Activated naive CD8-positive, alpha-beta T cell treated with anti-CD3 and anti-CD28 coated beads, Interleukin-2, amount 50 U/mL, for 24 hours (primary cell): ENCODE measurements at places on chromosomes 16 and 17.

DNA sequence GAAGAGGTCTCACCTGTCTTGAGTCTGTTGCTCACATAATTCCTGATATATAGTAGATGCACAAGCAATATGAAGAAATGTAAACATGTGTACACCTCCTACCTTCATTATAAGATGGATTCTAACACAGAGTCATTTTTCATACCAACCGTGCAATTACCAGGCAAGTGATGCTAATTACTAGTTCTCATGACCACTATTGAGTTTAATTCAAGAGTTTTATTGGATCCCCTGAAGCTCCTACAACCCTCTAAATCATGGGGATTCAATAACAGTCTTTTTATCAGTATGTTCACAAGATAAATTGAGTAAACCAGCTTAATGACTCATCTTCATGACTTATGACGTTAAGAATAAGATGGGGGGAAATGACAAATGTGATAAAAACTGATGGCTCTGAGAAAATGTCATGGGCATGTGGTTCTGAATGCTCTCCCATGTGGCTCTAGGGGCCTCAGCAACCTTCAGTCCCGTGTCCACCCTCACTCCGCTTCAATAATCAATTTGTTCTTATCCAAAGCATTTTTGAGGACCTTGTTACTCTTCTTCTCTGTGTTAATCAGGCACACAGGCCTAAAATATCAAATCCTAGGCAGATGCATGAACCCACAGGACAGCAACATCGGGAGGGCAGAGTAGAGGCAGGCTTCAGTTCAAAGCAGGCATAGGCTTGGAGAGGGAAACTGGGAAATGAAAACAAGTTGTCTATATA, 42.8 kb downstream of the PRAC1 start:
- H3K4me3 ChIP-seq: no peak overlapping the region
- H3K27ac ChIP-seq: no peak overlapping the region
- no peak for DNase-seq
- peaks cover 22% of the 10 kb centered on the region for H3K27me3 ChIP-seq

- H3K4me3 ChIP-seq: no peak overlapping the region
- no peak for DNase-seq
- no peak overlapping the region for H3K27ac ChIP-seq
- no peaks in the 10 kb centered on the region for H3K27me3 ChIP-seq
These were observed 242.0 kb downstream of the FTO start for GRCh38 chr16:53945996-53946395.

GRCh38 chr17:69218986-69219385, 9.6 kb downstream of the ABCA10 start:
- no peak overlapping the region for H3K27ac ChIP-seq
- H3K36me3 ChIP-seq: peaks cover 4% of the 10 kb centered on the region
- no peak overlapping the region for H3K4me3 ChIP-seq
- peaks cover 6% of the 10 kb centered on the region for H3K4me1 ChIP-seq

DNA sequence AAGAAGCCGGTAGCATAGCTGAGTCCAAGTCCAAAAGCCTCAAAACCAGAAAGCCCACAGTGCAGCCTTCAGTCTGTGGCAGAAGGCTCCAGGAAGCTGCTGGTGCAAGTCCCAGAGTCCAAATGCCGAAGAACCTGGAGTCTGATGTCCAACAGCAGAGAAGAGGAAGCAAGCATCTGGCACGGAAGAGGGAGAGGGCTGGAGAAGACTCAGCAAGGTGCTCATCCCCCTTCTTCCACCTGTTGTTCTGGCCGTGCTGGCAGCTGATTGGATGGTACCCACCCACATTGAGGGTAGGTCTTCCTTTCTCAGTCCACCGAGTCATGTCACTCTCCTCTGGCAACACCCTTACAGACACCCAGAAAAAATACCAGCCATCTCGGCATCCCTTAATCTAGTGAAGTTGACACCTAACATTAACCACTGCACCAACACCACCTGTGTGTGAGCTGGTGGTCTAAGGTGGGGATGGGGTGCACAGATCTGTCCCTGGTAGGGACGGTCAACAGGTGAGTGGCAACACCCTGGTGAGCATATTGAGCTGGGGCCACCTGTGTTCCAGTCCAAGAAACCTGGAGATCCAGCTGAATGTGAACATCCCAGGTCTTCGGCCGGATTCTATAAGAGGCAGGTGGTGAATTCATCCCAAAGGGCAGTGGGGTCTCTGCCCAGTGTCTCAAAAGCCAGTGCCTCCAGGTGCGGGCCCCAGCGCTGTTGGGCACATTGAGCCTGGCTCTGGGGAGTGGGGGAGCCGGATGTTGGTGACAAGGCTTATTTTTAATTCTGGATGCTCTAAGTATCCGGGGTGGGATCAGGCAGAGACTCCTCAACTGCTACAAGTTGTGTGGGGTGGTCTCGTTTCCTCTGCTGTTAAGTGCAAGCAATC, 9.8 kb downstream of the MIEF2 start:
- DNase-seq: no peak
- H3K4me3 ChIP-seq: no peak overlapping the region
- peaks cover 13% of the 10 kb centered on the region for H3K4me1 ChIP-seq
- peaks cover 13% of the 10 kb centered on the region for H3K36me3 ChIP-seq

DNA sequence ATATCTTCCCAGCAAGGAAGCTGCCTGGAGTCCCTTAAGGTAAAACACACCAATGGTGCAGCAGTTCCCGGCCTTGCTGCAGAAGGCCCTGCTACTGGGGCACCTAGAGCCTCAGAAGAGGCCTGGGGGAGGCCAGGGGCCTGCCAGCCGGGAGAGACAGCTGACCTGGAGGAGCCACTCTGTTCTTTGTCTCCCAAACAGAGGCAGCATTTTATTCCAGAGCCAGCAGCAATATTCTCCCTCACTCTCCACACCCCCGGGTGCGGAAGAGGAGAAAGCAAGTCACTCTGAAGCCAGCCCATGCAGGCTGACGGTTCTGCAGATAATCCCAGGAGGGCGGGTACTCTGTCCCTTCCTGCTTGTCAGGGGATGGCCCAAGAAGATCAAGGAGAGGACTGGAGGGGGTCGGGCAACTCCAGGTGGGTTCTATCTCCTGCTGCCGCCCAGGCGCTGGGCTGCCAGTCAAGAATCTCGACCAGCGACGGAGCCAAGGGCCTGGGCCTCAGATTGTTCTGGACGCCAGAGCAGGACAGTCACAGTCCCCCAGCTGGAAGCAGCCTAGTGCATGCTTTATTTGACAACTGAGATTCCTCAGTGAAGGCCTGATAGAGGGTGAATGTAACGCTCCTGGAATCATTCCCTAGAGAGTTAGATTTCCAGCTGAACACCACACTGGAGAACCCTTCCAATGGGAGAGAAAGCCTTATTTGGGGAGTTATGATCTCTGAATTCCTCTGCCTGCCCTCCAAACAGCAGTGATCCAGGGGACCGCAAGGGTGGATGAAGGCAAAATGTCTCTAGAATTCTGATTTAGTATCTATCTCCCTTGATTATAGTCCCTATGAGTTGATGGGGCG, 1.1 kb upstream of the KIFC3 start:
- H3K4me3 ChIP-seq: peak overlapping the region; percentile 84
- no peak for DNase-seq
- H3K4me1 ChIP-seq: peaks cover 42% of the 10 kb centered on the region
- H3K27me3 ChIP-seq: peaks cover 42% of the 10 kb centered on the region

GRCh38 chr16:49659356-49659755, 196.6 kb downstream of the ZNF423 start:
- H3K27ac ChIP-seq: no peak overlapping the region
- H3K4me3 ChIP-seq: no peak overlapping the region
- no peaks in the 10 kb centered on the region for H3K36me3 ChIP-seq
- H3K27me3 ChIP-seq: peaks cover 1% of the 10 kb centered on the region
- no peak for DNase-seq
- H3K4me1 ChIP-seq: no peaks in the 10 kb centered on the region

- no peak overlapping the region for H3K4me3 ChIP-seq
- no peak overlapping the region for H3K27ac ChIP-seq
- DNase-seq: no peak
- H3K36me3 ChIP-seq: no peaks in the 10 kb centered on the region
- H3K27me3 ChIP-seq: no peaks in the 10 kb centered on the region
- H3K4me1 ChIP-seq: peaks cover 19% of the 10 kb centered on the region
These were observed 16.6 kb upstream of the CYB5B start for GRCh38 chr16:69407702-69408323.

GRCh38 chr17:11029791-11030190, 191.9 kb upstream of the PIRT start:
- no peak for DNase-seq
- H3K27me3 ChIP-seq: no peaks in the 10 kb centered on the region
- H3K27ac ChIP-seq: no peak overlapping the region
- H3K36me3 ChIP-seq: no peaks in the 10 kb centered on the region
- no peak overlapping the region for H3K4me3 ChIP-seq

GRCh38 chr16:19135896-19136438, 22.2 kb downstream of the ITPRIPL2 start:
- no peak overlapping the region for H3K4me3 ChIP-seq
- H3K36me3 ChIP-seq: no peaks in the 10 kb centered on the region
- H3K27me3 ChIP-seq: peaks cover 14% of the 10 kb centered on the region
- H3K4me1 ChIP-seq: peaks cover 13% of the 10 kb centered on the region
- no peak for DNase-seq

DNA sequence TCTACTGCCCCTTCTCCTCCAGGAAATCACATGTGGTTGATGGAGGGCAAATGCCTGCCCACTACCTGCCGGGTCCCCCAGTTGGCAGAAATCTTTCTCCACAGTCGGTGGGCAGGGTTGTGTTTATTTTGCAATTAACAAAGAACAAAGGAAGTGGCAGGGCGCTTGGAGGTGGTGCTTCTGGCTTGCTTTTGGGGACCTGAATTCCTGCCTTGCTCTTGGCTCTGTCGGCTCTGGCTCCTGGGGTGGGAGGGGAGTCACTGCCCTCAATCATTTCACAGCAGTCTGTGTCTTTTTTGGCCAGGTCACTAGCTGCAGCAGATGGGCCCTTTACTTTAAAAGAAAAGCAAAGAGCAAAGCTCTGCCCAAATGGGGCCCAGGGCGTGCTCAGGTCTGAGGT, 69.2 kb downstream of the C16orf78 start:
- H3K4me3 ChIP-seq: no peak overlapping the region
- DNase-seq: no peak
- no peak overlapping the region for H3K27ac ChIP-seq
- no peaks in the 10 kb centered on the region for H3K36me3 ChIP-seq
- no peaks in the 10 kb centered on the region for H3K27me3 ChIP-seq

GRCh38 chr16:86145669-86146068, 246.7 kb downstream of the IRF8 start:
- H3K27me3 ChIP-seq: peaks cover 2% of the 10 kb centered on the region
- no peak for DNase-seq
- no peaks in the 10 kb centered on the region for H3K4me1 ChIP-seq
- H3K27ac ChIP-seq: no peak overlapping the region

- peaks cover 27% of the 10 kb centered on the region for H3K27me3 ChIP-seq
- no peak for DNase-seq
- no peak overlapping the region for H3K27ac ChIP-seq
- H3K4me1 ChIP-seq: peaks cover 2% of the 10 kb centered on the region
These were observed 32.7 kb downstream of the TLE7 start for GRCh38 chr16:71409011-71409775.

DNA sequence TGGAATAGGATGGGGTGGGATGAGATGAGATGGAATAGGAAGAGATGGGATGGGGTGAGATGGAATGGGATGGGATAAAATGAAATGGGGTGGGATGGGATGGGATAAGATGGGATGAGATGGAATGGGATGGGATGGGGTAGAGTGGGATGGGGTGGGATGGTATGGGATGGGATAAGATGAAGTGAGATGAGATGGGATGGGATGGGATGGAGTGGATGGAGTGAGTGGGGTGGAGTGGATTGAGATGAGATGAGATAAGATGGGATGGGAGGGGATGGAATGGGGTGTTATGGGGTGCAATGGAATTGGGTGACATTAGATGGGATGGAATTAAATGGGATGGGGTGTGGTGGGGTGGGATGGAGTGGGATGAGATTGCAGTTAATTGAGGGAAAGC, 279.2 kb upstream of the CDH5 start:
- no peak overlapping the region for H3K4me3 ChIP-seq
- no peak overlapping the region for H3K27ac ChIP-seq
- H3K4me1 ChIP-seq: no peaks in the 10 kb centered on the region
- H3K27me3 ChIP-seq: no peaks in the 10 kb centered on the region
- no peaks in the 10 kb centered on the region for H3K36me3 ChIP-seq

DNA sequence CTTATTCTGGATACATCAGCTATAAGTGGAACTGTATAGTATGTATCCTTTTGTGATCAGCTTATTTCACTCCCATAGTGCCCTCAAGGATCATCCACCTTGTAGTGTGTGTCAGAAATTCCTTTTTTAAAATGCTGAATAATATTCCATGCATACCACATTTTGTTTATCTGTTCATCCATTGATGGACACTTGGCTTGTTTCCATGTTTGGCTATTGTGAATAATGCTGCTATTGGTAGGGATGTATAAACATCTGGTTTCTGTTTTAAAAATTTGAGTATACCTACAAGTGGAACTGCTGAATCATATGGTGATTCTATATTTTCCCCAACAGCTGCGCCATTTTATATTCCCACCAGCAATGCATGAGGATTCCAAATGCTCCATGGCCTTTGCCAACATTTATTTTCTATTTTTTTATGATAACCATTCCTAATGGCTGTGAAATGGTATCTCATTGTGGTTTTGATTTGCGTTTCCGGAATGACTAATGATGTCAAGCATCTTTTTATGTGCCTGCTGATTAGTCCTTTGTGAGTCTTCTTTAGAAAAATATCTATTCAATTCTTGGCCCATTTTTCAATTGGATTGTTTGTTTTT, 11.6 kb downstream of the RCVRN start:
- H3K4me3 ChIP-seq: no peak overlapping the region
- H3K36me3 ChIP-seq: no peaks in the 10 kb centered on the region
- peaks cover 7% of the 10 kb centered on the region for H3K27me3 ChIP-seq
- DNase-seq: no peak

- peaks cover 51% of the 10 kb centered on the region for H3K4me1 ChIP-seq
- peak overlapping the region; percentile 79 for H3K27ac ChIP-seq
- DNase-seq: peak; percentile 52
These were observed 176.3 kb downstream of the RPTOR start for GRCh38 chr17:80720610-80721577.
